ENCODE measurements at places on chromosomes 5 and 9.

GRCh38 chr9:89008055-89008743 is 16.9 kb downstream of the S1PR3 start:
- DNase-seq = no peak

DNA sequence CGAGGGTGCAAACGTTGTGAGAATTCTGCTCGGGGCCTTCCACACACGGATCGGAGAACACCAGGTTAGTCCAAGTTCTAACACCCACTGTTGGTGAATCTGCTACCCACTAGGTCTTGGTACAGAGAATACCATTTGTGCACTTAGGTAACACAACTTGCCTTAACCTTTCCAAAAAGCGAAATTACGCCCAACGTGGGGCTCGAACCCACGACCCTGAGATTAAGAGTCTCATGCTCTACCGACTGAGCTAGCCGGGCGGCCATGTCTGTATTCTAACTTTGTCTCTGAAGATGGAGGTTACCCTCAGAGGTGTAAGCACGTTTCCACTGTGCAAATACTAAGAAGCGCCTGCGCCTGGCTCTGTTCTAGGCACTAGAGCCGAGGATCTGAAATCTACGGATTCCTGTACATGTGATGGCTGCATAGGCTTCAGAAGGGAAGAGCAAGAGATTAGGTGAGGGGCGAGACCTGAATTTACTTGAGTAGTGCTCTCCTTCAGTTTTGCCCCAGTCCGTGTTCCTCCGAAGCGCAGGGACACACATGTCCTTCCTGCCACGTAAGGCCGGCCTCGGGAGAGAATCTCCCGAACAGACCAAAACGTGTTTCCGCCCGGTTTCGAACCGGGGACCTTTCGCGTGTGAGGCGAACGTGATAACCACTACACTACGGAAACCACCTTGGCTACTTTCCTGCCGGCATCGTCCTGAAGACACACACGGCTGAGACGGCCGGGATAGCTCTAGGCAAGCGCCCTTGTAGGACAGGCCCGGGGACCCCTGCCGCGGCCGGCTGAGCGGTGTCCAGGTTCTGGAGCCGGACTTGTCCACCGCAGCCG is 1.1 kb upstream of the TRIM41 start:
- DNase-seq = no peak

DNA sequence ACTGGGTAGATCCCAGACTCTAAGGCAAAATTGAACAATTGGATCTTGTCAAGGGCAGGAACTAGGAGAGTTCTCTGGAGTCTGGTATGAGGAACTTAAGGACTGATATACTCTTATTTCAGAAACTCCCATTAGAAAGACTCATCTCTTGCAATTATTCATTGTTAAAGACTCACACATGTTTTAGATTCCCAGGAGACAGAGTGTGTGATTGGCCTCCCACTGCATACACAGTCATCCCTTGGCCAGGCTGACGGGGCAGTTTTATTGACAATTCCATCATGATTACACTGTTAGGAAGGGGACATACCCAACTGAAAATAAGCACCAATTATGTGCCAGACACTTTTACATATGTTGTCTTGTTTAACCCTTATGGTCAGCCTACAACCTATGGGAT is 347.2 kb downstream of the DMAC1 start:
- no peak for DNase-seq

DNA sequence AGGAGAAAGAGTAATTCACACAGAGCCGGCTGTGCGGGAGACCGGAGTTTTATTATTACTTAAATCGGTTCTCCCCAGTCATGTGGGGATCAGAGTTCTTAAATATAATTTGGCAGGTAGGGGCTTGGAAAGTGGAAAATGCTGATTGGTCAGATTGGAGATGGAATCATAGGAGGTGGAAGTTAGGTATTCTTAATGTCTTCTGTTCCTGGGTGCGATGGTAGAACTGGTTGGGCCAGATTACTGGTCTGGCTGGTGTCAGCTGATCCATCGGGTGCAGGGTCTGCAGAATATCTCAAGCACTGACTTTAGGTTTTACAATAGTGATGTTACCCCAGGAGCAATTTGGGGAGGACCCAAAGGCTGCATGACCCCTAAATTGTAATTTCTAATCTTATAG is 4.6 kb upstream of the CERCAM start:
- DNase-seq = no peak

GRCh38 chr5:14487897-14488570 is 93.6 kb upstream of the OTULINL start:
- no peak for DNase-seq

GRCh38 chr5:1325870-1326531 is 18.9 kb downstream of the CLPTM1L start:
- DNase-seq = no peak

- DNase-seq = no peak
These were observed 13.8 kb upstream of the IL7R start for GRCh38 chr5:35842856-35843255.

DNA sequence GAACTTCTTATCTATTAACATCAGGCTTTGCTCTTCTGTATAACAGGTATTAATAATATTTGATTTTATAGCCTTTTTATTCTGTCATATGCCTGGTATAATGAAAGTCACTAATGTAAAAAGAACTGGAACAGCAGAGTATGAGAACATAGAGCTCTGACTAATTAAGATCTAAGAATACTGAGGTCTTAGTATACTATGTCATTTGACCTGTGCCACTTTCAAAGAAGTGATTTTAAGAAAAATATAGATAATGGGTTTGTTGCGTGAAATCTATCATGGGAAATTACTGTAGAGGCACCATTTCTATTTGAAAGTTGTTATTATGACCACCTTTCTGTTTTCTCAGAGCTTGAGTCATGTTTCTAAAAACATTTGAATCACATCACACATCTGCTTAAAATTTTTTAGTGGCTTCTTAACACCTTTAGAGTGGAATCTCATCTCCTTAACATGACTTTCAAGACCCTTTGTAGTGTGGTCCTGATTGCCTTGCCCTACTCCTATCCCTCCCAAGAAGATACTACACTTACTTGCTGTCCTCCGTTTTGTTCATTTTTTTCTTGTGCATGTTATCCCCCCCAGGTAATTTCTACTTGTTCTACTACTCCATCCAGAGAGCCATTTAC is 14.3 kb downstream of the WDR36 start:
- DNase-seq = no peak

DNA sequence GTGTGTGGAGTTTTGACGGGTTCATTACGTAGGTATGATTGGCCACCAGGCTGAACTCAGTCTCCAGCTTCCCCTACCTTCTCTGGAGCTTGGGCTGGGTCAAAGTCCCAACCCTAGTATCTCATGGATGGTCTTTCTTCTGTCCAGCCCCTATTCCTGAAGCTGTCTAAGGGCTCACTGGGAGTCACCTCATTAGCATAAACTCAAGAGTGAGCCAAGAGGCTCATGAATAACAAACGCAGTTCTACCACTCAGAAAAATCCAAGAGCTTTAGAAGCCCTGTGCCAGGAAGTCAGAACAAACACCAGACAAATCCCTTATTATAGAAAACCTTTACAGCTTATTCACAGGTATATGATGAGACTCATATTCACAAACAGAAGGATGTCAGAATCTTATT is 180.3 kb upstream of the NFIL3 start:
- DNase-seq = no peak

DNA sequence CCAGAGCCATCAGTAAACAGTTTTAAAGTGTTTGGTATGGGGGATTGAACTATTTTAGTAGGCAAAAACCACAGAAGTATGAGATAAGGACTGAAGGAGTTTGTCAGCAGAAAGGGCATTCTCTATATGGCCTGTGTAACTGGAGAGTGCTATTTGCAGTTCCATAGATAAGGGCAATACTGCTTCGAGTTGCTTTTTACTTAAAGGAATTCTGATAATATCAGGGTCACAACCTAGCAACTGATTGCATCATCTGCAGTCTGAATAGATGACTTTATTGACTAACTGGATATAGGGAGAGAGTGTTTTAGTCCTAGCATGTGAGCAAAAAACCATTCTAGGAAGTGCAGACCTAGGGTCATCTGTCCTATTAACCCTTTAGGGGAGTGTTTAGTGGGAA is 645.2 kb upstream of the PTPRD start:
- DNase-seq = no peak

DNA sequence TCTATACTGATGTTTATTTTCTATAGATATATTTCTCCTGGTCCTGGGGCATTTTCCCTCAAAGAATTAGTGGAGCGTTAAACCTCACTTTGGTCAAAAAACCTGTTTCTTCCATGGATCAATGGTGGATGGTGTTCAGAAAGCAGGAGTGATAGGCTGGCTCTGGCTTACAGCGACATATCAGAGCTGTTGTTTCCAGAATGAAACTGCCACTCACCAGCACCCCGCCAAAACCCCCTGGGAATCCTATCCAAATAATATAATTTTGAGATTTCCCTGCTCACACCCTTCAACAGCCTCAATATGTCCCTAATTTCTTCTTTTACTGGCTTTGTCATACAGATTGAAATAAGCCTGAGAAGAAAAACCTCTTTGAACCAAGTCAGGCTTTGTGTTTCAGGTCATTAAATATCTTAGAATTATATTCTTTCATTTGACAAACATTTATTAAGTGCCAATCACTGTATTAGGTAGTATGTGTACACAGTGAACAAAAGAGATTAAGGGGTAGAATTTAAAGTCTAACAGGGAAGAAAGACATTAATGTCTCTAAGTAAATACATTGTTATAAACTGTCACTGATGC is 144.5 kb upstream of the GPR151 start:
- DNase-seq = no peak

DNA sequence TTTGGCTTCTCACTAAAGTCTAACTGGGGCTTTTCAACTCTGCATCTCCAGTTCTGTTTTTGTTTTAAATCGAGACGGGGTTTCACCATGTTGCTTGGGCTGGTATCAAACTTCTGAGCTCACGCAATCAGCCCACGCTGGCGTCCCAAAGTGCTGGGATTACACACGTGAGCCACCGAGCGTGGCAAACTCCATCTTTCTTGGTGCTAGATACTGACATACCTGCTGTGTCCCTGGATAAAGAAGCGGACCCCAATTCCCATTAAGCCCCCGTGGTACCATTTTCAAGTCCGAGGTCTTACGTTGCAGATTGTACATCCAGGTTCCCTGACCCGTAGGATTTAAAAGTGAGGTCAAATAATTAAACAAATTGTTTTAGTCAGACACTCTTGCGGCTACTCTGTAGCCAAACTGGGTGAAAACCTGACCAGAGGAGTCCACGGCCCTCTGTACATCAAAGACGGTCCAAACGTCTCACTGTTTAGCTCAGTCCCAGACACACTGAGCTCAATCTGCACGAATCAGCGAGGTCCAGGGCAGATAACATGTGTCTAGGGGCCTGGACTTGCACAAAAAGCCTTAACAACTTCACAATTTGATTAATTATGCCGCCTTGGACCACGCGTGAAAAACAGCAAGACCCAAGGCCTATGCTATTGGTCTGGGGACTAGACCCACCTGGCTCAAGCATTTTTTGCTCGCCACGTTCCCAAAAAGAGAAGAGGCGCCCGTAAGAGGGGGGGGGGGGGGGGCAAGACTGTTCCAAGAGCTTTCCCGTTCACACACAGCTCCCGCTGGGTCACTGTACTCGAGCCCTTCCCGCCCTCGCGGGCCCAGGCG is 727 bp upstream of the DNAJA1 start:
- DNase-seq = no peak

DNA sequence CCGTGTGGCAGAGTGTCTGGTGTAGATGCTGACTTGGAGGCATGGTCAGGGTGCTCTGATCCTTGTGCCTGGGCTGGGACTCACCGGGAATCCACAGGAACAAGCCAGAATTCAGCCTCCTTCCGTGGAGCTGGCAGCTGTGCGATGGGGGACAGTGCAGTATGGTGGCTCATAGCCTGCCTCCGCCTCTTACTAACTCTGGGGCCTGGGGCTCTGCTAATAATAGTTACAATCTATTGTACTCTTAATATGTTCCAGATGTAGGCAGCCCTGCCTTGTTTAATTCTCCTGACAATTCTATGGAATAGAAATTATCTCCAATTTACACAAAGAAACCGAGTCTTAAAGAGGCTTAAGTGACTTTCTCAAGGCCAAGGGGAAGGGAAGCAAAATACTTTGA is 77.6 kb downstream of the PCDH1 start:
- no peak for DNase-seq

DNA sequence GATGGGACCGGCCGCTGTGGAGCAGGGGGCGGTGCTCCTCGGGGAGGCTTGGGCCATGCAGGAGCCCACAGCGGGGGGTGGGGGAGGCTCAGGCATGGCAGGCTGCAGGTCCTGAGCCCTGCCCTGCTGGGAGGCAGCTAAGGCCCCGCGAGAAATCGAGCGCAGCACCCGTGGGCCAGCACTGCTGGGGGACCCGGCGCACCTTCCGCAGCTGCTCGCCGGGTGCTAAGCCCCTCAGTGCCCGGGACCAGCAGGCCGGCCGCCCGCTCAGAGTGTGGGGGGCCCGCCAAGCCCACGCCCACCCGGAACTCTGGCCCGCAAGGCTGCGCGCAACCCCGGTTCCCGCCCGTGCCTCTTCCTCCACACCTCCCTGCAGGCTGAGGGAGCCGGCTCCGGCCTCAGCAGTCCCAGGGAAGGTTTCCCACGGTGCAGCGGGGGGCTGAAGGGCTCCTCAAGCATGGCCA is 131.5 kb downstream of the SNX18 start:
- DNase-seq = no peak

DNA sequence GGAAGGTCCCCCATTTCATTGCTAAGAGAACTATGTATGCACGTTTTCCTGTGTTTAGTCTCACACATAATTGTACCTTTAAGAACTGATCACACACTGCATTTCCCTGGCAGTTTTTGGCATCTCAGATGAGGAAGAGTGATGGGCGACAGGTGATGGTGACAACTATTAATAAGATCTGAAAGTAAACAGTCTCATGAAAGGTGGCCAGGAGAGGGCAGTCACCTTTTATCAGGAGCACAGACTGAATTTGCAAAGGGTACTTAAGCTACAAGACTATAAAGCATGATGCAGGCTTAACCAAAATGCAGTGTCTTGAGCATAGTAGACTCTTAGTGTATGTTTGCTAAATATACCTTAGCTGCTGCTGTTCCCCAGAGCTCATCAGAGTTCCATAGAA is 91.5 kb downstream of the GHR start:
- no peak for DNase-seq

DNA sequence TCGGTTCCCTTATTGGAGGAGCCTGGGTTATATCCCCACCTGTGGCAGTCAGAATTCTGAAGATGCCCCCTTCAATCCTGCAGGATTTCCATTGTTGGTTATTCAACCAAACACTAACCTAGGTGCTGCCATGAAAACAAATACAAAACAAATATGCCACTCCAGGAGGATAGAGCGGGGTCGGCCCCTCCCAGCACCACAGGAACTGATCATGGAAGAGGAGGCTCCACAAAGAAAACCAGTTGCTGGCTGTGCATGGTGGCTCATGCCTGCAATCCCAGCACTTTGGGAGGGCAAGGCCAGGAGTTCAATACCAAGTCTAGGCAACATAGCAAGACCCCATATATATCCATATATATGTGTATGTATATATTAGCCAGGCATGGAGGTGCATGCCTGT is 13.2 kb upstream of the ADGRD2 start:
- no peak for DNase-seq

- no peak for DNase-seq
These were observed 20.2 kb downstream of the OCLN start for GRCh38 chr5:69512740-69513260.

GRCh38 chr5:149030392-149030791 is 32.5 kb downstream of the SH3TC2 start:
- no peak for DNase-seq

Measured in DMS 273 treated with DMSO at 0.1 percent for 48 hours (cell line).